Central memory CD4-positive, alpha-beta T cell (primary cell): ENCODE measurements at places on chromosomes 16 and 17.

DNA sequence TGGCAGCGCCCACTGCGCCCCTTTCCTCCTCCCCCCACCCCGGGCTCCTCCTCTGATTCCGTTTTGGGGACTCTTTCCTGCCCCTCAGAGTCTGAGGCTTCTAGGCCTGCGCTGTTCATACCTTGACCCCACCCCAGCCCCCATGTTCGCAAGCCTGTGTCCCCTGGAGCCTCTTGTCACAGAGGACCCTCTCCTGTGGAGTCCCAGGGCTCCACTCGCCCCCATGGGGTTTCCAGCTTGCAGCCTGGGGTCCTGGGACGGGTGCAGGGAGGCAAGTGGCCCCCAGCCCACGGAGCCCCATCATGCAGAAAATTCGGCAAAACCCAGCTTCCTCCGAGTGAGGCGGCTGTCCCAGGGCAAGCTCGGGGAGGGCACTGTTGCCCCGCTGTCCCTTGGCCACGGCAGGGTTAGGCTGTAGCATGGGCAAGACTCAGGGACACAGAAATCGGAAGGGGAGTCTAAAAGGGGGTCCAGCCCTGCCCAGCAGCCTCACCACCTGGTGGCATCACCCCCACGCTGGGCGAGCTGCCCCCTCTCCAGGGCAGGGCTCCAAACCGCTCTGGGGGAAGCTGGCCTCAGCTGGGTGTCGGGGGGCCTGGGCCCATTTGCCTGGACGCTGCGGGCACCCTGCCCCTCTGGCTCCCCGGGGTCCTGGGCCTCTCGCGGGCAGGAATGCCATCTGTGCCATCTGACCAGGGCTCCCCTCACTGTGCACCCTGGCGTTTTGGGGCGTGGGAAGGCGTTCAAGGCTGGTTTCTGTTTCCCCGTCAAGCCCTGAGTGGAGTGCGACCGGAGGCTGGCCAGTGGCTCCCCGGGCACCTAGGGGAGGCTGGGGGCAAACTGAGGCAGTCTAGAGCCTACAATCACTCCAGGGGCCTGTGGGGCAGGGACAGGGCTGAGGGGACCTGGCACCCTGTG is 11.5 kb upstream of the BAHCC1 start:
- no peak for DNase-seq

DNA sequence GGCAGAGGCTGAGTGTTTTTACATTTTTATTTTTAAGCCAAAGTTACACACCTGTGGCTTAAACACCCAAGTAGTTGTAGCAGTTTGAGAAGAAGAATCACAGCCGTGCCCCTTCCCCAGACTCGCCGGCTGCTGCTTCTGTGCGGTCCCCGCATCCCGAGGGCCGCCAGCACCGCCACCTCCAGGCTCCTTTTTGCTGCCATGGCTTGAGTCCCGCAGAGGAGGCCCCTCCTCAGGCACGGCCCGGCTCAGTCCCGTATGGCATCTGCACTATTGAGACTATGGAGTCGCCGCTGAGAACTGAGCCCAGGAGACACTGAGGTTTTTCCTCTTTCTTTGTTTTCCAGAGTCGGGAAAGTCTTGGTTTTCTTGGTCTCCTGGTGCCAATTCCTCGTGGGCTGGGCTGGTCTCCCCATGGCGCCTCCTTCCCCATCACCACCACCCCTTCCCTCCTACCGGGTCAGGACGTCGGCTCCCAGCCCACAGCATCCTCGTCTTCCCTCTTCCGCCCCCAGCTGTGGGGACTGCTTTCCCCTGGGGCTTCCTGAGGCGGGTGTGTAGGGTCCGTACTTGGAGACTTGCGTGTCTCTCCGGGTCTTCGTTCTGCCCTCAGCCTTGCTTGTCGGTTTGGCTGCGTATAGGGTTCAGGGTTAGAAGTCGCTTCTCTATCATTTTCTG is 32.6 kb upstream of the CDH15 start:
- no peak for DNase-seq

DNA sequence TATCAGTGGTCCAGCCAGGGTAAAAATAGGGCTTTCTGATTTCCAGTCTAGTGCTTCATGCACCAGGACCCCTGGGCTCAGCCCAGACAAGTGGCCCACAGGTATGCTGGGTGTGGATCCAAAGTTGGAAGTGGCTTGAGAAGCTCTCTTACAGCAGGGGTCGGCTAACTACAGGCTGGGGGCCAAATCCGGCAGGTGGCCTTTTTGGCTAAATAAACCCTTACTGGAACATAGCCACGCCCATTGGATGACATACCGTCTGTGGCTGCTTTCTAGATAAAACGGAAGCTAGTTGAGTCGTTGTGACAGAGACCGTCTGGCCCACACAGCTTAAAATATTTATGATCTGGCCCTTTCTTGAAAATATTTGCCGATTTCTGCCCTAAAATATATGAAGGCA is 119.0 kb upstream of the CDC42EP4 start:
- DNase-seq, result no peak

DNA sequence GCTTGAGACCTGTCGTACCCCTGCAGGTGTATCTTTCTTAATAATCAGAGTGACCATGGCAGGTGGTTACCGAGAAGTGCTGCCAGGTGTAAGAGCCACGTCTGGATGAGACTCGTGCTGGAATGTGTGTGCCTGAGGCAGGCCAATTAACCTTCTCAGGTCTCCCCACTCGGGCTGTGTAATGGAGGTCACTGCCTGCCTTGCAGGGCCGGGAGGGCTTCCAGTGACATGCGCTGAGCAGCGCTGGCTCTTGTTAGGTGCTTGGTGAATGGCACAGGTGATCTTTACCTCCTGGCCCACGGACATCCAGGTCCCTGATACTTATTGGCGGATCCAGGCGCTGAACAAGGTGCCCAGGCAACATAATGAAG is 4.6 kb upstream of the GSE1 start:
- no peak for DNase-seq

DNA sequence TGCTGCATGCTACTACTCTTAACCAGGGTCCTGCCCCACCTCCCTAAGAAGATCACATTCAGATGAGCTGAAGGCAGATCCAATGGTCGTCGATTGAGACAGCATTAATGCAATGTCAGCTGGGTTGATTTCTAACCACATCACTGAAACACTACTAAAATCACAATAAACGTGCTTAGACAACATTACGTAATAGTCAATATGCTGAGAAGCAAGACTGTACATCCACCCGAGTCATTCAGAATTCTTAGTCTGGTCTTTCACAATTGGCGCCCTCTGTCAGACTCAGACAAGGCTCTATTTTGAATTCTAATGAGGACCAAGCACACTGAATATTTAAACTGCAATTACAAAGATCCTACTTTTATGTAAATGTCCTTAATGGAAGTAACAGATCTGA is 205.2 kb downstream of the STX8 start:
- no peak for DNase-seq

DNA sequence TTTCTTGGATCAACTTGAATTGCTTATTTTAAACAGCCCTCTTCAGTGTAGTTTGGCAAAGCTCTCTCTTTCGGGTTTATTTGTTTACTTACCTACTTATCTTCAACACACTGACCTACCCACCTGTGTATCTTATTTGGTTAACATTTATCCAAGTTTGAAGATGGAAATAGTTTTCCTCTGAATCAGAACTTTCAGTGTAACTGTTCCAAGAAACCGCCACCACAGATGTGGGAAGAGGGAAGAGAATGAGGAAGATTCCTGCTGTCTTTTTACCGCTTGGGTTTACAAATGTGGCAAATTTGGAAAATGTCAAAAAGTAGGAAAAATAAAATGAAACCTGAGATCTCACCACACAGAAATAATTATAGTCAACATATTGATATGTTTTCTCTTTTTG is 115.8 kb downstream of the MSI2 start:
- DNase-seq, result no peak

DNA sequence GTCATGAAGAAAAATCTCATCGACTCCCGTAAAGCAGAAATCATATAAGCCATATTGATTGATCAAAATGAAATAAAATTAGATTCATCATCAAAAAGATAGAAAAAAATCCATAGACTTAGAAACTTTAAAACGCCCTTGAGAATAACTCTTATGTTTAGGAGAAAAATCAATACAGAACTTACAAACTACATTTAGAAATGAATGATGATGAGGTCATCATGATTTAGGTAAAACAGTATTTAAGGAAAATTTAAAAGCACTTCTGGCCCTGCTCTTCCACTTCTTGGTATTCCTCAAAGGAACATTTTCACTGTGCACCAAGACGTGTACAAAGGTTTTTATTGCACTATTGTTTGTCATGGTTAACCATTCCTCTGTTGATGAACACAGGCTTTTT is 173.4 kb upstream of the PSMD7 start:
- no peak for DNase-seq

GRCh38 chr17:69597898-69598692 is 183.6 kb downstream of the MAP2K6 start:
- DNase-seq, result no peak

GRCh38 chr17:39486242-39486641 is 25.0 kb downstream of the CDK12 start:
- no peak for DNase-seq

GRCh38 chr17:3545151-3545550 is 12.5 kb downstream of the TRPV3 start:
- DNase-seq, result no peak

GRCh38 chr16:1403733-1404132 is 10.8 kb downstream of the UNKL start:
- DNase-seq, result no peak

- no peak for DNase-seq
Measured at GRCh38 chr16:74723256-74723655, 22.6 kb upstream of the MLKL start.

- no peak for DNase-seq
Measured at GRCh38 chr17:20032636-20033035, 23.5 kb downstream of the SPECC1 start.

DNA sequence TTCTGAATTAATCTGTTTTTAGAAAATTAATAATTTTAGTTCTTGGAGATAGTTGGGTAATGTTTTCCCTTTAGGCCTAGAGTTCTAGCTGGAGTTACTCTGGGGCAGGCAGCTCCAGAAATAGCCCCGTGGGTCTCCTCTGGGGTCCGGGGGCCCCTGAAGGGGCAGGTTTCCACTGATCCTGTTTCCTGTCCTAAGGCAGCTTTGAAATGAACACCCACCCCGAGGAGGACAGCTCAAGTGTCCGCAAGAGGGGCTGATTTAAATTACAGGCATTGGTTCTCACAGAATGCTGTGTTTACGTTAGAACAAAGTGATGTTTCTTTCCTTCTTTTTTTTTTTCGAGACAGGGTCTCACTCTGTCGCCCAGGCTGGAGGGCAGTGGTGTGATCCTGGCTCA is 23.8 kb downstream of the EEF2K start:
- DNase-seq, result no peak

DNA sequence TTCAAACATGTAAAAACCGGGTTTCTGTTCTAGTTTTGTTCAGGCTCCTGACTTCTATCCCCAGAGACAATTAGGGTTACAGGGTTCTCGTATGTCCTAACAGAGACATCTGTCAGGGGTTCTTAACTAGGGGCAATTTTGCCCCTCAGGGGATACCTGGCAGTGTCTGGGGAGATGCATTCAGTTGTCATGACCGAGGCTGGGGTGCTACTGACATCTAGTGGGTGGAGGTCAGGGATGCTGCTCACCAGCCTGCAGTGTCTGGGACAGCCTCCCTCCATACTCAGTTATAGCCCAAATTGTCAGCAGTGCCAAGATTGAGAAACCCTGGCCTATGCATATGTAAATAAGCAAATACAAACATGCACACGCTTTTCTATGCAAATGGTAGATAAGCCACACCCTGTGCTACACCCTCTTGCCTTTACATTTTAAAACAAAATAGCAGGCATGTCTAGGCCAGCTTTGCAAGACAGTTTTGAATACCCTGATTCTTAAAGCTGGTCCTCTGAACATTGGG is 37.4 kb downstream of the CLEC16A start:
- no peak for DNase-seq

GRCh38 chr17:78725448-78726021 is 56.5 kb downstream of the CYTH1 start:
- DNase-seq, result peak; percentile 50

GRCh38 chr17:78131172-78132083 is 857 bp downstream of the TMC8 start:
- no peak for DNase-seq

- peak; percentile 60 for DNase-seq
Measured at GRCh38 chr17:59853168-59853918, 39.4 kb downstream of the TUBD1 start.

DNA sequence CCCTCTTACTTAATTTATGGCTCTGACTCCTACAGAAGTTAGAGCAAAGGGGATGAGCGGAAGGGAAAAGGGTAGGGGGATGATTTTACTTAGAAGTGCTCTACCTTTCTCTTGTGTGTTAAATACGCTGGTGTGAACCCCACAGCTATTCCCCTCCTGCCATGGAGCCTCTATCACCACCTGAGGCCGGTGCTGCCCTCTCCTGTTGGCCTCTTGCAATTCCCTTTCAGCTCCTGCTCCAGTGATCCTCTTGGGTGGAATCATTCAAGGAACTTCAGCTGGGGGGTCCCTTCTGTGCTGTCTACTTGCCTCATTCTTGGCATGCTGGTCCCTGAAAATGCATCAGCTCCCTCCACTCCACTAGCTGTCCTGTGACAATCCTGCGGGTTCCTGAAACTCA is 41.8 kb upstream of the CDH8 start:
- no peak for DNase-seq

- DNase-seq, result no peak
Measured at GRCh38 chr16:3112058-3112880, at the start of gene ZNF205. TSS of gene ZNF205 (plus strand) at chr16:3112586. CDS start at chr16:3113431, 845 bp downstream.

- no peak for DNase-seq
Measured at GRCh38 chr16:79994418-79994817, 393.9 kb upstream of the MAF start.

GRCh38 chr17:49018116-49018612 is 21.0 kb downstream of the IGF2BP1 start:
- no peak for DNase-seq

DNA sequence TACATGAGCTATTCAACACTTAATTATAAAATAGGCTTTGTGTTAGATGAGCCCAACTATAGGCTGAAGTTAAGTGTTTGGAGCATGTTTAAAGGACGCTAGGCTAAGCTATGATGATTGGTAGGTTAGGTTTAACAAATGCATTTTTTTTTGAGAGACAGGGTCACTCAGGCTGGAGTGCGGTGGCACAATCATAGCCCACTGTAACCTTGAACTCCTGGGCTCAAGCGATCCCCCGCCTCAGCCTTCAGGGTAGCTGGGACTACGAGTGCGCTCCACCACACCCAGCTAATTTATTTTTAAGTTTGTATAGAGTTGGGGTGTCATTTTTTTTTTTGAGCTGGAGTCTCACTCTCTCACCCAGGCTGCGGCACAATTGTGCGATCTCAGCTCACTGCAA is 19.3 kb upstream of the GPRC5C start:
- no peak for DNase-seq

GRCh38 chr17:81020767-81021497 is 14.0 kb upstream of the BAIAP2 start:
- no peak for DNase-seq

- no peak for DNase-seq
Measured at GRCh38 chr17:74877592-74878548, 5.1 kb upstream of the FDXR start.

GRCh38 chr17:50931144-50931908 is 65.2 kb upstream of the TOB1 start:
- DNase-seq, result peak; percentile 57

GRCh38 chr16:14586637-14587305 is 43.3 kb downstream of the PARN start:
- no peak for DNase-seq
